Activated CD8-positive, alpha-beta T cell treated with anti-CD3 and anti-CD28 coated beads, Interleukin-2, amount 10 ng/mL, durations not matched to agents 7 days and 5 days (primary cell): ENCODE measurements at places on chromosomes 4 and X.

- DNase-seq, result peak; percentile 47
- peak overlapping the region; percentile 76 for H3K4me3 ChIP-seq
- H3K27me3 ChIP-seq, result peaks cover 65% of the 10 kb centered on the region
- H3K27ac ChIP-seq, result no peak overlapping the region
- peaks cover 25% of the 10 kb centered on the region for H3K4me1 ChIP-seq
Observed at GRCh38 chr4:42398171-42398870, 1.0 kb downstream of the SHISA3 start.

GRCh38 chr4:103996064-103996463 is 276.3 kb upstream of the TACR3 start:
- no peak for DNase-seq
- no peak overlapping the region for H3K27ac ChIP-seq
- no peaks in the 10 kb centered on the region for H3K4me1 ChIP-seq
- no peaks in the 10 kb centered on the region for H3K27me3 ChIP-seq
- no peak overlapping the region for H3K4me3 ChIP-seq

DNA sequence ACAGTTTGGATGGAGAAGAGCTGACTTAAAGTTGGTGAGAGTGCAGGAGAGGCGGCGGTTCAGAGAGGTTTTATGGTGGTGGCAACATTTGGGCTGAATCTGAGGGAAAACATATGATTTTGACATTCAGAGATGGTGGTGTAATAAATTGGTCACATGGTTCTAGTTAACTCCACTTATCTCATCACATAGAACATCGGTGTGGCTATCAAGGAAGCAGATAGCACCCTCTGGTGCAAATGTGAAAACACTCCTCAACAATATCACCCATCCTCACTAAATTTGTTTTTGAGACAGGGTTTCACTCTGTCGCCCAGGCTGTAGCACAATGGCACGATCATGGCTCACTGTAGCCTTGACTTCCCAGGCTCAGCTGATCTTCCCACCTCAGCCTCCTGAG is 28.8 kb downstream of the SUPT20HL2 start:
- peaks cover 19% of the 10 kb centered on the region for H3K27me3 ChIP-seq
- H3K36me3 ChIP-seq, result no peaks in the 10 kb centered on the region
- DNase-seq, result no peak
- peaks cover 4% of the 10 kb centered on the region for H3K4me1 ChIP-seq

DNA sequence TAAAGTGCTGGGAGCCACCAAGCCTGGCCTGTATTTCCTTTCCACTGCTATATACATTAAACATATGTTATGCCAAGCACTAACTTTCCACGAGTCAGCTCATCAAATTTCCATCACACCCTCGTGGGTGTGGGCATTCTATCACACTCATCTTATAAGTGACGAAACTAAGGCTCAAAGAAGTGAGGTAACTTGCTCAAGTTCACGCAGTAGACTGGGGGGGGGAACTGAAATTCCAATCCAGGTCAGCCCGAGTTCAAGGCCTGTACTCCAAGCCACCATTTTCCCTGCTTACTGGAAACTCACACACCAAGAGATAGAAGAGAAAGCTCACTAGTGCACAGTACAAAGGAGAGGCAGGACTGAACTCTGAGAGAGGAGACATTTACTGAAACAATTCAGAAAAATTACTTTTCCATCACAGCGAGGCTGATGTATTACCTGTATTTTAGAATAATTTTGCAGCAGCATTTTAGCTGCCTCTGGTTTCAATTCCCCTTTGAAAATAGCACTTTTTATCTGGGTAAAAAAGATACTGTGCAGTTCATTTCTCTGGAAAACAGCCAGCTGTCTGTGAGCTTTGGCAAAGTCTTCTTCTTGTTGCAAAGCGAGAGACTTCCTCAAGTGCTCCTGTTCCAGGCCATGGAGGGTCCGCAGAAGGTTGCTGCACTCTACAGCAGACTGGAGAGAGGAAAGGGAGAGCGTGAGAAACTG is 76.8 kb downstream of the EVC2 start:
- no peaks in the 10 kb centered on the region for H3K36me3 ChIP-seq
- no peak overlapping the region for H3K27ac ChIP-seq
- H3K4me3 ChIP-seq, result no peak overlapping the region
- H3K27me3 ChIP-seq, result no peaks in the 10 kb centered on the region
- DNase-seq, result no peak

DNA sequence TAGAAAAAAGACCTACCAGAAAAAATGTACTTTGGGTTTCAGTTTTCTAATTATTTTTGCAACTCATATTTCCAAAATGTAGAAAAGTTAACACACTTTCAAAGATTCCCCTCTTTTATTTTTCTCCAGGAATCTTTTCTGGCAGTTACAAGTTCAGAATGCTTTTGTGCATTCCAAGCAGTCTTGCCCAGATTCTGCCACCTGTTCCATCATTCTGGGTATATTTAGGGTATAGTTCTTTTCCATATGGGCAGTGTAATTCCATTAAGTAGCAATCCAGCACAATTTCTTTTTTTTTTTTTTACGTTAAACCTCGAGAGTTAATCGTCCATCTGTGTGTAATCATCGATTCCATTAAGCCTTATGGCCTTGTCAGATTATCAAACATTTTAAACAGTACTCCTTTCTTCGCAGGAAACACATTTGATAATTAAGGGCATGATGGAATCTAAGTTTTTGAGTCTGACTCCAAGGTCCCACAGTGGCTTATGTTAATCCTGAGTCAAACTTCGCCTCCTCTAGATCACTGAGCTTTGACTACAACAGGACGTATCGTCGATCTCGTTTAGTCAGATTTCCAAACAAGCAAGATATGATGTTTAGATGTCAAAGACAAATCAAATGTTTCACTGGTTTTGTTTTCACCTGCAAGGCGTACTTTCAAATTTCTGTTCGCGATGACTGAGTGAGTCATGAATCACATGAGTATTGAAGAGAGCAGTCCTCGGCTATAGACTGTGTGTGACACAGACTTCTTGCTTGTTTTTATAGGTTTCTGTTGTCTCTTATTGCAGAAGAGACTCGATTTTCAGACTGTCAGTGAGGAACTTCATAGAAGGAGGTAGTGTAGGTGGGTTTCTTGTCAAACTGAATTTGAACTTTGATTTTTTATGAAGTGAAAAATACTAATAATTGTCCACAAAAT is 118.9 kb upstream of the GK2 start:
- H3K36me3 ChIP-seq, result no peaks in the 10 kb centered on the region
- H3K27me3 ChIP-seq, result no peaks in the 10 kb centered on the region
- H3K27ac ChIP-seq, result no peak overlapping the region
- peaks cover 7% of the 10 kb centered on the region for H3K4me1 ChIP-seq

- DNase-seq, result no peak
- H3K27me3 ChIP-seq, result no peaks in the 10 kb centered on the region
- peaks cover 16% of the 10 kb centered on the region for H3K4me1 ChIP-seq
- no peak overlapping the region for H3K27ac ChIP-seq
Observed at GRCh38 chrX:119501511-119502148, 33.4 kb downstream of the SLC25A5 start.

- H3K4me1 ChIP-seq, result no peaks in the 10 kb centered on the region
- DNase-seq, result peak; percentile 24
- H3K27me3 ChIP-seq, result peaks cover 43% of the 10 kb centered on the region
- no peaks in the 10 kb centered on the region for H3K36me3 ChIP-seq
- no peak within 1 kb of the TSS for H3K27ac ChIP-seq
- H3K4me3 ChIP-seq, result peak within 1 kb of the TSS; percentile 40
Observed at GRCh38 chrX:54495814-54496516, at the start of gene FGD1. TSS of gene FGD1 (minus strand) at chrX:54496234. CDS start at chrX:54495432, 802 bp downstream.

DNA sequence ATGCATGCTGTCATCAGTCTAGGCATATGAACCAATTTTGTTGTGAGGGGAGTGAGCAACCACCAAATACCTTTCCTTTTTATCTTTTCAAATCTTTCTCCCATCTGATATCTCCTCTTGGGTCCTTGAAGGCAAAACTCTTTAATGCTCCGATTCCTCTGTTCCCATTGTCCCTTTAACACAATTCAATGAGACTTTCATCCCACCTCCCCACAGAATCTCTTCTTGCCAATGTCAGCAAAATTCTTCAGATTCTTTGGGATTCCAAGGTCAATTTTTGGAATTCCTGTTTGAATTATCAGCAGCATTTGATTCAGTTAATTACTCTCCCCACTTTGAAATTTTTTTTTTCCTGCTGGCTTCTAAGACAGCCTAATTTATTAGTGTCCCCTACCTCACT is 232.7 kb downstream of the COX7B2 start:
- no peak for DNase-seq
- H3K27me3 ChIP-seq, result no peaks in the 10 kb centered on the region
- no peaks in the 10 kb centered on the region for H3K36me3 ChIP-seq
- no peak overlapping the region for H3K27ac ChIP-seq
- no peak overlapping the region for H3K4me3 ChIP-seq
